CD4-positive, alpha-beta T cell treated with Interferon gamma for 1 hour (primary cell): ENCODE measurements at places on chromosomes 1 and 21.

- no peak for DNase-seq
Observed at GRCh38 chr1:37944086-37944763, 2.6 kb downstream of the INPP5B start.

GRCh38 chr1:177164380-177165068 is at the start of gene ASTN1:
ASTN1 (minus strand) TSS chr1:177164712; CDS start chr1:177164676, 36 bp downstream.
- DNase-seq: no peak

DNA sequence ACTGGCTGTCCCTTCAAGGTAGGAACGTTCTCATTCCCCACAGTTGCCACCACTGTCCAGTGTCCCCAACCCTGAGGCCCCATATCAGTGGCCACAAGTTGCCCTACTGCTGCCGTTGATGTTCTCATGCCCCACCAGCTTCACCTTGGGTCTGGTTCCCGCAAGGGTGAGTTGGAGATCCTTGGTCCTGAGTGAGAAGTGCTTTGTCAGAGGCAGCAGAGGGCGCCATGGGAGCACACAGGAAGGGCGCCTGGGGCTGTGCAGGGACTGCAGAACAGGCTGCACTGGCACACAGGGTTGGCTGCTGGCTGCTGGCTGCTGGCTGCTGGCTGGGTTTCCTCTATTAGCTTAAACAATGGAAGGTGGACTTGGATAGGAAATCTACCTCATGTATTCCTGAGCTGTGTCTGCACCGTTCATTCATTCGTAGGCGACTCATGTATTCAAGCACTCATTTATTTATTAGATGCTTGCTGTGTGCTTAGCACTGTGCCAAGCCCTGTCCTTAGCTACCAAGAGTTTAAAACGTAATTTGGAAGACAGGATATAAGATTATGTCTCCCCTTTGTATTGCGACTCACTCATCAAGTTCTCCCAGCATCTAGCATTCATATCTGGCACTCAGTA is 2.1 kb upstream of the S100A9 start:
- DNase-seq: peak; percentile 63

- DNase-seq: no peak
Observed at GRCh38 chr21:45074818-45075595, 627 bp downstream of the ADARB1 start.

DNA sequence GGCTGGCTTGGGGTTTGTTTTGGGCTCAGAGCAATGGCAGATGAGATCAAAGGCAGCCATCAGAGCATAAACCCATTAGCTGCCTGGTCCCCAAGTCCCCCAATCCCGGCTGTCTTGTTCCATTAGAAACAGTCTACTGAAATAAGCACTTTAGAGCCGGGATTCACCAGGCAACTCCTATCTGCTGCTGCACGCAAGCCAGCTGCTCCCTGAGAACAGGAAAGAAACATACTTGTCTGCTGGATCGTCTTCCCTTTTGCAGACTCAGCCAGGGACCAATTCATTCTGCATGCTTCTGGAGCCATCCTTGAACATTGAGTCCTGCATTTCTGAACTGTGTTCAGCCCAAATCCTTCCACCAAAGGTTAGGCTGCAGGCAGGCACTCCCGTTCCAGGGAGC is 21.8 kb downstream of the RXRG start:
- DNase-seq: no peak

DNA sequence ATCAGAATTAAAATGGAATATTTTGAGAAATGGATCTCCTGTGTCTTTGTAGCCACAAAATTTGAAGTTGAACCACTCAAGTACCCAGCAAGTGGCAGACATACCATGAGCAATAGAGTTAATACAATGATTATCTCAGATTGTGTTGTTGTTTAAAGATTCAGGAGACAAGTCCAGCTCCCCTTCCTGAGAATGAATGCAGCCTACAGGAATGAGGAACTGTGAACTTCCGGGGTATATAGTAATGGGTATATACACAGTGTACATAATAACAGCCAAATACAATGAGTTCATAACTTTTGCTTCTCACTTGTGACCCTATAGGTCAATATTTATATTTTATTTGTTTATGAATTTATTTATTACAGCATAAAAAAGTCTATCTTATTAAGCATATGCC is 445.0 kb downstream of the SETD4 start:
- DNase-seq: no peak

DNA sequence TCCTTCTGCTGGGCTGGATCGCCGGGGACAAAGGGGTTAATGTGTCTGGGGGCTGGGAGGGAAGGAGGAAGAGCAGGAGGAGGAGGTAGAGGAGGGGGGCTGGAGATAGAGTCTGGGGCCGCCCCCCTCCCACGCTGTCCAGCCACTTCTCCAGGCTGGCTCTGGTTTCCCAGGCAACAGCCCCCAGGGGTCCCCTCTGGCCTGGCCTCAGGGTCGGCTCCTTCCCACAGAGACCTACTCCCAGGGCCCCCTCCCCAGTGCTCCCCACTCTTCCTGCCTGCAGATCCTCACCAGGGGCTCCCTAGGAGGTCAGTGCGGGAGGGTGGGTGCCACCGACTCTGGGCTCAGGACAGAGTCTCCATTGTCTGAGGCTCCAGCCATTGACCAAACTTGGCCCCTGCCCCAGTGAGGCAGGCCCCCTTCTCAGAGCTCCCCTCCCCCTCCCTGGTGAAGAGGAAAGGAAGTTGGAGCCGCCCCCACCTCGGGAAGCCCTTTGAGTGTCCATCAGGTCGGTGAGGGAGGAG is 34.1 kb downstream of the ARHGEF10L start:
- no peak for DNase-seq

- DNase-seq: no peak
Observed at GRCh38 chr1:103218821-103219220, 110.5 kb upstream of the COL11A1 start.

- DNase-seq: no peak
Observed at GRCh38 chr1:39850606-39851216, 32.6 kb downstream of the TRIT1 start.

DNA sequence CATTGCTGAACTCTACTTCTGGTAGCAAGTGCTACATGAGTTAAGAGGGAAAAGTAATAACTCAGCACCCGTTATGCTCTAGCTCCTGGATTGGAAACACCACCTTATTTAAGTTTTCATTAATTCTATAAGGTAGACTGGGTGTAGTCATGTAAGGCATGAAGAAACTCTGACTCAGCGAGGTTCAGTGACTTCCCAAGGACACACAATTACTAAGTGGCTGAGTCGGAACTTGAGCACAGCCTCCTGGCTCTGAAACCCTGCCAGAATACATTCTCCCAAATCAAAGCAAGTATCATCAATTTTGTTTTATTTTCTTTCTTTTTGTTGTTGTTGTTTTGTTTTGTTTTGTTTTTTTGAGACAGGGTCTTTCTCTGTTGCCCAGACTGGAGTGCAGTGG is 29.1 kb upstream of the SCCPDH start:
- DNase-seq: no peak

DNA sequence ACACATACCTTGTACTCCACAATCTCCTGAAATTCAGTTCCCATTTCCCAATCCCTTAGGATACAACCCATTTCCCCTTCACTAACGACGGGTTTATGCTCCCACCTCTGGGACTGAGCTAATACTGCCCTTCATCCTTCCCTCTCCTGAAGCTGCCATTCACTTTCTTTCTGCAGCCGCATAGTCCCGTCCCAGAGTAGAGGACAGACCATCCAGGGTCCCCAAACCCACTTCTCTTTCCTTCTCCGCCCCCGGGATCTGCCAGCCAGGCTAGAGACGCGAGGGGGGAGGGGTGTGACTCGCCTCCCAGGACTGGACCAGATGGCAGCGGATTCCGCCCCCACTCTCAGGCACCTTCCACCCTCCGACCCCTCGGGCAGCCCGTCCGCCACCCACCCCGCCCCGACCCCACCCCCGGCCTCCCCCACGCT is 679 bp downstream of the ABL2 start:
- no peak for DNase-seq

GRCh38 chr21:16815243-16815642 is 697.6 kb upstream of the CXADR start:
- no peak for DNase-seq

DNA sequence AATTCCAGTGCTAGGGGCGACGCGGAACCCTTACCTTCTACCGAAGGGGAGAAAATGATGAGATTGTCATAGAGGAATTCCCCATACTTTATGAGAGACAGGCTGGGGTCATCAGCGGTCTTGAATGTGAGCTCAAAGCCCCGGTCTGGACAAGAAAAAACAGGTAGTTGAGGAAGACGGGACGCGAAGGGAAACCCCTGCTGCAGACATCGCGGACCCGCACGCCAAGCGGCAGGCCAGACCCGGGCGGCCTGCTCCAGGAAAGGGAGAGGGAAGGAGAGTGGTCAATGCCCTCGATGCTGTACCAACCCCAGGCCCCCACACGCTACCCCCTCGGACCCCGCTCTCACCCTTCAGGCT is 342 bp downstream of the DDOST start:
- no peak for DNase-seq

GRCh38 chr1:232873412-232873811 is 68.2 kb downstream of the MAP10 start:
- no peak for DNase-seq

DNA sequence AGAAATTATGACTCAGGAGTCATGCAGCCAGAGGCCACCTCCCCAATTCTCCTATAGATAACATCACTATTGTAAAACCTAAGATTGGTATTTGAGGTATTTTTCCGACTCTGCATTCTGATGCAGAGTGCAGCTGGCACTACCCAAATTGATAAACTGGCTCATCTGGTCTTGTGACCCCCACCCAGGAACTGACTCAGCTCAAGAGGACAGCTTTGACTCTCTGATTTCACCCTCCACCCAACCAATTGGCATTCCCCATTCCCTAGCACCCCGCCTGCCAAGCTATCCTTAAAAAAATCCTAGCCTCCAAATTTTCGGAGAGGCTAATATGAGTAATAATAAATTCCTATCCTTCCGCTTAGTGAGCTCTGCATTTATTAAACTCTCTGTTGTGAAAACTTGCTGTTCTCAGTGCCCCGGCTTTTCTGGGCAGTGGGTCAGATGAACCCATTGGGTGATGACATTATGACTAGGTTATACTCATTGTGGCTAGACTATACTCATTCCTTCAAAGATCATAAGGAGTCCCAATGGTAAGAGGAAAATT is 39.4 kb upstream of the EPS15 start:
- DNase-seq: no peak

GRCh38 chr1:205510308-205510950 is 6.0 kb downstream of the CDK18 start:
- no peak for DNase-seq

DNA sequence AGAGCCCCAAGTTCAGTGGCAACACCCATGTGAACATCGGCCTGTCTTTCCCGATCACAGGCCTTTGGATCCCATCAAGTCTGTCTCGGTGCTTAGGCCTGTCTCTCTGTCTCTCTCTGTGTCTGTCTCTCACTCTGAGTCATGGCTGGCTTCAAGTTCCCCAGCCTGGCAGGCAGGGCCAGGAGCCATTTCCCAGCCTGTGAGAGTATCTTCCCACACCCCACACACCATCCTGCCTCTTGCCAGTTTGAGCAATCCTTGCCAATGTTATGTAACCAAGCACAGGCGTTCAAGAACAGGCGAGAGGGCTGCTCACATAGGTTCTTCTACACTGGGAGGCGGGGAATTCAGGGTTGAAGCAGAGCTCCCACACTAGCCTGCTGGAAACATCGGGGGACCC is 70.0 kb upstream of the TMEM51 start:
- no peak for DNase-seq

DNA sequence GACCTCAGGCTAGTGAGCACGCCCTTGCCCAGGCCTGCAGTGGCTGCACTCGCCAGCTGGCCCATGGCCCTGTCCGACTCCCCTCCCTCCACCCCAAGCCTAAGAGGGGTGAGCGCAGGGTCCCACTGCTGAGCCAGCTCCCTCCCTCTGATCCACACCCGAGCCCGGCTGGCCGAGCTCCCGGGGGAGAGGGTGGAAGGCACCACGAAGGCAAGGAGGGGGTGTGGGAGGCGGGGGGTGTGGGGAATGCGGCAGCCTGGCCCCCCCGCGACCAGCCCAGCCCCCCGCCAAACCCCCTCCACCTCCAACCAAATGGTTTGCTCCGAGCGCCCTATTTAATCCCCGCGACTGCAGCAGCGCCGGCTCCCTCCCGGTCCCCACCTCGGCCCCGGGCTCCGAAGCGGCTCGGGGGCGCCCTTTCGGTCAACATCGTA is at the start of gene CADM3:
Gene CADM3 (plus strand): TSS at position 362 of the 434 bp plus-strand sequence. CDS start 151 bp downstream, outside the sequence.
- no peak for DNase-seq

DNA sequence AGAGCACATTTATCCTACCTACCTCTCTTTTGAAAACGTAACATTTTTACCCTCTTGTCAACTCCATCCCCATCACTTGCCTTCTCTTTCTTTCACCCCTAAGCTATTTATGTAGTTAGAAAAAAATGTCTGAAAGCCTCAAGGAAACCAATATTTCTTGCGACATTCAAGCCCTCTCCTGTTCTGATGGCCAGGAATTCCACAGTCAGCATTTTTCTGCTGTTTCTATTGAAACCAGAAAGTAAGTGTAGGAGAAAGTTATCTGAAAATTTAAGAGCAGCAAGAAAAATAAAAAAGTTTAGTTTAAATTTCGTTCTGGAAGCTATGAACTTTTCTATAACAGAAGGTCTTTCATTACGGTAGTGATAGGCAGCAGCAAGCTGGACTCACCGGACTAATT is 247.6 kb upstream of the PBX1 start:
- no peak for DNase-seq

DNA sequence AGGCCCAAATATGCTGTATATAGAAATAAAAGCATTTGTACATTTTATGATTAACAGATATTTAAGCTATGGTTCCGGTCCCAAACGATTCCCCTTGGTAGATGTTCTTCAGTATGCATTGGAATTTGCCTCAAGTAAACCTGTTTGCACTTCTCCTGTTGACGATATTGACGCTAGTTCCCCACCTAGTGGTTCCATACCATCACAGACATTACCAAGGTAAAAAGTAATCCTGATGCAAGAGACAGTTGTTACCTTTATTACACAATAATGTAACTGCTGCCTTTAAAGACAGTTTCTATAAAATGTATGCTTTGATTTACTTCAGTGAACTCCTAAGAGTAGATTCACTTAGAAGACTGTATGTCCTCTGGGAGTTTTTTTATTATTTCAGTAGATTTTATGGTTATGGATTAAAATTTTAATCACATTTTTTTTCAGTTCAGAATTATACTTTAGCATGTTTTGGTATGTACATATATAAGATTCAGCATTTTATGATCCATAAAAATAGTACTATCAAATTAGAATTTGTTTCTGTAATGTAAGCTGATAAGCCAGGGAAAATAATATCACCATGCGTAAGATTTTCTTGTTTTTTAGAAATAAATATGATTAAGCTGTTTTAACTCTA is 96.5 kb downstream of the USP25 start:
- no peak for DNase-seq

GRCh38 chr1:1079408-1080121 is 5.5 kb upstream of the RNF223 start:
- peak; percentile 22 for DNase-seq

- DNase-seq: no peak
Observed at GRCh38 chr1:23019863-23020625, 776 bp downstream of the KDM1A start.

DNA sequence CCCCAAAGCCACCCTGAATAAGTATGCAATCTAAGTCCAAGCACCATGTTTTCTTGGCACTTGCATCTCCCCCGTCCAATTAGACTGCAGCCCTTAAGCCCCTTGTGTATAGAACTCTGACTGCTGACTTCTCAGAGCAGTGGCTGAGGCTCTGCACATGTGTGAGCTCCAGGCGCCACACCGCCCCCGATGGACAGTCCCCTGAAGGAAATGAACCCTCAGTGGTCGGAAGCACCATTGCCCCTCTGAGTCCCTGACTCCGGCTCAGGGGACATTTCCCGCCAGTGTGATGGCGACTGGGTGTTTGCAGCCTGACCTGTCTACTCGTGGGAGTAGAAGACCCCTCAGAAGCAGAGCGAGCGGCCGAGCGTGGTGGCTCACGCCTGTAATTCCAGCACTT is 37.2 kb upstream of the SCCPDH start:
- no peak for DNase-seq
